ENCODE measurements at places on chromosomes 2 and 18.

GRCh38 chr2:58913082-58913726, 672.1 kb upstream of the FANCL start:
- DNase-seq: no peak

GRCh38 chr2:82790206-82791021, 1668.7 kb downstream of the SUCLG1 start:
- peak; percentile 11 for DNase-seq

DNA sequence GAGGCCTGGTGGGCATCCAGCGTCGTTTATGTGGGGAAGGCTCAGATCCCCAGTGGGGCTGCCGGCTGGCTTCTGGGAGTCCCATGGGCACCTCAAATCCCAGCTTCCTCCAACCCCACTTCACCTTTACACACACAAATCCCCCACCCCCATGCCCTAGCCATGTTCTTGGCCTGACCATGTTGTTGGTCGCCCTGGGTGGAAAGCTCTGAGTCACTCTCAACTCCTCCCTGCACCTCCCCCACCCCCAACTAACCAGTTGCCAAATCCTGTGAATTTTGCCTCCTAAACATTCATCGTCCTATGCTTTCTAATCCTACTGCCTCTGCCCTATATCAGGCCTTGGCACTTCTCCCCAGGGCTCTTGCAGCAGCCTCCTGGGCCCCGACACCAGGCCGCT, 6.4 kb downstream of the TNS1 start:
- peak; percentile 83 for DNase-seq

- DNase-seq: no peak
Measured at GRCh38 chr2:27249159-27249890, 13.5 kb downstream of the SLC30A3 start.

- no peak for DNase-seq
Measured at GRCh38 chr2:64908406-64908805, 80.8 kb upstream of the SLC1A4 start.

GRCh38 chr2:68435615-68436014, 31.5 kb downstream of the FBXO48 start:
- DNase-seq: peak; percentile 56

GRCh38 chr2:207041279-207041678, 102.0 kb downstream of the CPO start:
- DNase-seq: no peak

DNA sequence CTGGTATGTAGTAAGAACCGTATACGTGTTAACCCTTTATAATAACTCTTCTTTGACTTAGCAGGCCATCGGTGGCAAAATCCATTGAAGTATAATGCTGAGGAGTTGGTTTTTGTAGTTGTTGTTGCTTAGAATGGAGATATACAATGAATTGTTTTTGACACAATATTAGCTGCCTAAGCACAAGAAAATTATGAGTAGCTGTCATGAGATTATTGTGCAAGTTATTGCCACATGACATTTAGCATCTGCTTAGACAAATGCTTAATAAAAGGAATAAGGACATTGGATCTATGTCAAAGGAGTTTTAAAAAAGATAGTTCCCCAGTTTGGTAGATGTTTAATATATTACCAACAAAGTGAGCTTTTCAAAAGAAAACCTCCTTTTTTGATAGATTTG, 59.9 kb downstream of the ABCB11 start:
- no peak for DNase-seq

DNA sequence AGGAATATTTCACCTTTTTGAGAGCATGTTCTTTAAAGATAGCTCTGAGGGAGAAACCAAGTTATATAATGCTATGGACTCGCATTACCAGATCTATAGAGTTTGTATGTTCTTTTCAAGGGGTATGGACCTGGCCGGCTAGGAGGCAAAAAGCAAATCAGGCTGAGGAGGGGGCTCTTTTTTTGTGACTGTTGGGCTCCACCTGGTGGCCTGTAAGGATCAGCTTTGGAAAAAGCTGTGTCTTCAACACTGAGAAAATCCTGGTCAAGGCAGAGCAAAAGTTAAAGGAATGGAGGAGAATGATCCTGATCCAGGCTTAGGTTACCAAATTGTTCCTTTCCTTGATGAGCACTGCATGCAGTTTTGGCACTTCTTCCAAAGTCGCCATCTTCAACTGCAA, 180.5 kb downstream of the DIS3L2 start:
- DNase-seq: peak; percentile 31

GRCh38 chr2:12017499-12018157, 271.2 kb downstream of the LPIN1 start:
- no peak for DNase-seq

DNA sequence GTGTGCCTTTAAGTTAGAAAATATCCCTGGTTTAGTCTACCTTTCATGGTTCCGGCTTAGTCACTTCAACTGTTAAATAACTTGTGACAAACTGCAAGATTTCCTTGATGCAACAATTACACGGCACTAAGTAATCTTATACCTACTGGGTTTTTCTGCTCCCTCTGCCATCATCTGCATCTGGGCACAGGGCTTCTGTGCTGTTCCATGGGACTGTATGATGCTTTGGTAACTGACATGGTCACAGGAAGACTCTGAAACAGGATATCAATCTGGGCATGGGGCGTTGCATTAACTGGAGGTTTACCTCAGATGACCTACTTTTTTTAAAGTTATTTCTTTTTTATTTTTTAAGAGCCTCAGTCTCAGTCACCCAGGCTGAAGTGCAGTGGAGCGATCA, 365.4 kb downstream of the SS18 start:
- no peak for DNase-seq

DNA sequence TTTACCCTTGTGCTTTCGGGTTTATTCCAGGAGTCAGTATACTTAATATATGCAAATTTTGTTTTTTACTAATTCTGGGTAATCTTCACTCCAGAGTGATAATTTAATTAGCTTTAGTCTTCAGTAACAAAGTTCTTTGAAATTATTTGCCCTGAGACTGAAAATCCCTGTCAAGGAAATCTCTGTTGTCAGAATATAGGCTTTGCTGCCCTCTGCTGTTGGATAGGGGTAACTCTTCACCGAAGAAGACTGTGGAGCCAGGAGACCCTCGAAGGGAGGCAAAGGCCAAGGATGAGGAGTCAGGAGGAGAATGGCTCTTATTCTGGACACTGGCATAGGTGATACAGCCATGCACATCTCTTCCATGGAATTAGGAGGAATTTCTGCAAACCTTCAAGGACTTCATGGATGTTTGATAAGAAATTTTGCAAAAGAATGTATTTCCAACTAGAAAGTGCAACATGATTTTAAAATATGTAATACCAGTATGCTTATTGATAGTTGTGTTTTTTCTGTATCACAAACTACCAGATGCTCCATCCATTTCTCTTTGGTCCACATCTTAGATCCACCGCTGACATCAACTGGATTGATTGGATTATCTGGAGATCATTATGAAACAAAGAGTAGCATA, 182.3 kb downstream of the RDH14 start:
- DNase-seq: peak; percentile 49

DNA sequence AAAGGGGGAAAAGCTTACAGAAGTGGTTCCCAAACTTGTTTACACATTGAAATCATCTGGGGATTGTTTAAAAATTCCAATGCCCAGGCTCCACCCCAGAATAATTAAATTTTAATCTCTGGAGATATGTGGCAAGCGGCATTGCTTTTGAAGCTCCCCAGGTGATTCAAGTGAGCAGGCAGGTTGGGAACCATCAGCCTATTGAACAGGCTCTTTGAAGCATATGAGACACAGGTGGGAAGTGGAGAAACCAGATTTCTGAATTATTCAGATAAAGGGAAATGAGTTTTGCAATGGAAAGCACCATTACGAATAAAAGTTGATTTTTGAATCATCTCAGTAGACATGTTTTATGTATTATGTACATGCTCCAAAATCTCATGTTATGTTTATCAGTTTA, 57.6 kb upstream of the NOSTRIN start:
- DNase-seq: no peak

GRCh38 chr2:38146275-38146906, 70.4 kb upstream of the CYP1B1 start:
- peak; percentile 95 for DNase-seq

GRCh38 chr2:201784563-201784962, 3.8 kb upstream of the ALS2 start:
- DNase-seq: no peak

DNA sequence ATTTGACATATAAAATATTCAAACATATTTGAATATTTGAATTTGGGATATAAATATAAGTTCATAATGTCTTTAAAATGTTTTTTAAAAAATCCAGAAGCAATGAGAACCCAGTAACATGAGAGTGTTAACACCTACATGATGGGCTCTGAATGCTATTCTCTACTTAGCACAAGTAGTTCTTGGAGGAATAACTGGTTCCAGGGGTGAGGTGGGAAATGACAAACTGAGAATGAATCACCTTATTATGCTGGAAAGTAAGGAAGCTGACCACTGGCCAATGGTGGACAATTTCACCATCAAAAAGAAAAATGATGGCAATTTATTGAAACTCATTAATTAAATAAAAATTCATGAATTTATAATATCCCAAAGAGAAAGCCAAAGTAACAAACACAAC, 79.6 kb upstream of the NABP1 start:
- DNase-seq: no peak

GRCh38 chr2:239102266-239102665, 254.4 kb downstream of the TWIST2 start:
- no peak for DNase-seq

DNA sequence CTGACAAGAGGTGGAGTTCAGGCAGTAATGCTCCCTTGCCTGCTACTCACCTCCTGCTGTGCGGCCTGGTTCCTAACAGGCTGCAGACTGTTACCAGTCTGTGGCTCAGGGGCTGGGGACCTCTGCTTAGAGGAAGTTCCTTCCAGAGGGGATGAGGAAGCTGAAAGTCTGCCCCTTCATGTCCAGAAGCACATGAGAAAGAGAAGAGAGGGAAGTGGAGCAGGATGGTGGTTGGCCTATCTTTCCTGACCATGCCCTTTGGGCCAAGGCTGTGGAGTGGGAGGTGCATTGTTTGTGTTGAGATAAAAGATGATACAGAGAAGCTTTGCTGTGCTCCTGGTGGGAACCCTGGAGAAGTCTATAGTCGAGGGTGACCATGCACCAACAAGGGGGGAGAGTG, 112.5 kb downstream of the LPIN1 start:
- no peak for DNase-seq

DNA sequence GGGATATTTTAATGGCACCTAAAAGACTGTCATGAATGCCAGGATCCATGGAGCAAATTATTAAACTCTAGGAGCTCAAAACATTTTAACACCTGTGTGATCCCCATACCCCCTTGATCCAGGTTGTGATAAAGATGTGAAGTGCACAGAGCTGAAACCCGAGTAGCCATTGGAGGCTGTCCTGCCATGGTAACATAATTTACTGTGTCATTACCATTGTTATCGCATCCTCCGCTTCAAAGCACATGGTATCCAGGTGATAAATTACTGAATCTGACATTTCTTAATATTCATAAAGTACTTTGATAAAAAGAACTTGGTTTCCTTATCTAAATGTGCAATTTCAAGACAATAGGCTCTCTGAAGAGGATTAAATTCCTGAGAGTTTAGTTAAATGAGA, 109.3 kb downstream of the CHST9 start:
- DNase-seq: no peak

DNA sequence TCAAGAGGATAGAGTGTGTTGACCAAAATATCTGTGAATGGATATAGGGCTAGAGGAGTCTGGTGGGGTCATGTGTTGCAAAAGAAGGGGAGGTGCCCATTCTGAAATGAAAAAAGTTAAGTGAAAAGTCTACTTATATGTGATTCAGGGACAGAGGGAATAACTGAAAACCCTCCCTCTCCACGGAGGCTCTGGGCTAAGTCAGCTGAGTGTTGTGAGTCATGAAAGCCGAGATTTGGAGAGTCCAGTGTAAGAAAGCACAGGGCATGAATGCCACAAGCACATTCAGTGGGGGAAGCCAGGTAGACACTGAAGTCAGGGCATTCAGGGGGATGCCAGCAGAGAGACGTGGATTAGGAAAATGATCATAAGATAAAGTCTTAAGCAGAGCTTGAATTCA, 871.9 kb downstream of the TSN start:
- no peak for DNase-seq

DNA sequence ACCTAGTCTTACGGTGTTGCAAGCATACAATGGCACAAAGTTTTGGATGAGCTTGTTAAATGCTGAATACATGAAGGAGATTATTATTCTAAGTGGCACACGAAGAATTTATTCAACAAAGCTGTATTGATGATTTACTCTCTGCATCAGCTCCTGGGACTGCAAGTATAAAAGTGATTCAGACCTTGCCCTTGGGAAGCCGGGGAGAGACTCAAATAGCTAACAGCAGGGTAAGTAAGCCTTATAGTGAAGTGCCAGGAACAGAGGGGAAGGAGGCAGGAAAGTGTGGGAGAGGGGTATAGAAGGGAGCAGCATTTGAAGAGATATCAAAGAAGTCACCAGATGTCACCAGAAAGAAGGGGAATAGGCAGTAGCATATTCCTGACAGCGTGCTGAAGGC, 115.4 kb downstream of the MCFD2 start:
- DNase-seq: peak; percentile 62

DNA sequence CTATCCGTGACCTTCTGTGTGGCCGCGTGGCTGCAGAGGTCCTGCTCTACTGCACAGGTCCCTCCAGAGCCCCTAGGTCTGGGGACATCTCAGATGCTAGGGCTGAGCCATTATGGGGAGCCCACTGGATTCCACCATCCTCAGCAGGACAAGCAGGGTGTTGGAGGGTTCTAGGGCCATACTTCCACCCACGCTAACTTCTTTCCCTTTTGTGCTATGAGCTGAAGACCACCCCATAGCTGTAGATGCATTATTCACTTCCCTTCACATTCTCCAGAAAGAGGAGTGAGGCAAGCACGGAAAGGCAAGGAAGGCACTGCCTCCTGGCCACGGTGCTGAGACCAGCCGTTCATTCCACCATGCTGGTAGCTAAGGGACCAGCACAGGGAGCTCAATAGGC, 149.5 kb upstream of the MYCN start:
- DNase-seq: no peak

- DNase-seq: peak; percentile 89
Measured at GRCh38 chr2:216519154-216519762, 20.6 kb downstream of the RPL37A start.

DNA sequence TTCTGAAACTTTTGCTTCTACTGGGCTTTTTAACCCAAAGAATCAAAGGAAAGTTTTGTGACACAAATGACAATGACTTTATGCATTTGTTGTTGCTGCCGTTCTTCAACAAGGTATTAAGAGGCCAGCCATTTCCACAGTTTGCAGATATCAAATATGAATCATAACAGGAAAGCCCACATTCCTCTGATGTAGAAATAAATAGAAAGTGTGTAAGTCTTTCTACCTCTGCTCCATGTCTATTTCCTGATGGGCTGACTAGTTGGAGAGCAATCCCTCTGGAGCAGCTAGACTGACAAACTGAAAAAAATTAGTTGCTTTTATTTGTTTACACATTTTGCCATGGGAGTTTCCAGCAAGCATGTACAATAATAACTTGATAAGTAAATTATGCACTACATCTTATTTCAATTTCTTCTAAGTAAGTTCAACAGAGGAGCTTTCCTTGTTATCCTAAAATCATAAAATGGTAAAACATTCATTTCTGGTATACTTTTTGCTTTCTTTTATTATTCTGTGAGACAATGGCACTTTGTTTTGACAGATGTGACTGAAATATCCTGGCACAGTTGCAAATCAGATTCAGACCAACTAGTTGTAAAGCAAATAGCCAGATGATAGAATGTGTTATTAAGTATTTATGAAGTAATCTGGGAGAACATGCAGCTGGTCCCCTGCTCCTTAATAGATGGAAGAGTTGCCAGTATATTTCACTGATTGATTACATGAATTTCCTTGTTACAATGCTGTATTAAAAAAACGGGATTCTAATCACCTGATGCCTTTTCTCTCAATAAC, 266.7 kb downstream of the METTL4 start:
- DNase-seq: peak; percentile 3

Data from IMR-90 (cell line).